ENCODE measurements at places on chromosomes 4 and X. TPM values are rescaled to one million over a fixed set of nuclear protein-coding genes. Genes with fewer than 3 reads are reported as not detected.
A peak's percentile ranks its signal among the peaks of the same experiment; 100 is the strongest.

Gene KDR
- 14.4 TPM for total RNA-seq

Gene ANTXR2
- 16.4 TPM for total RNA-seq

Gene PPEF1
- total RNA-seq: 1.3 TPM

Gene PABPC4L
- 6.4 TPM for total RNA-seq

Gene FAT4
- total RNA-seq: 0.22 TPM

Gene CXCL8
- total RNA-seq: not detected

Gene HSFX3
- total RNA-seq: not detected

Gene MAGEA2
- total RNA-seq: not detected

DNA sequence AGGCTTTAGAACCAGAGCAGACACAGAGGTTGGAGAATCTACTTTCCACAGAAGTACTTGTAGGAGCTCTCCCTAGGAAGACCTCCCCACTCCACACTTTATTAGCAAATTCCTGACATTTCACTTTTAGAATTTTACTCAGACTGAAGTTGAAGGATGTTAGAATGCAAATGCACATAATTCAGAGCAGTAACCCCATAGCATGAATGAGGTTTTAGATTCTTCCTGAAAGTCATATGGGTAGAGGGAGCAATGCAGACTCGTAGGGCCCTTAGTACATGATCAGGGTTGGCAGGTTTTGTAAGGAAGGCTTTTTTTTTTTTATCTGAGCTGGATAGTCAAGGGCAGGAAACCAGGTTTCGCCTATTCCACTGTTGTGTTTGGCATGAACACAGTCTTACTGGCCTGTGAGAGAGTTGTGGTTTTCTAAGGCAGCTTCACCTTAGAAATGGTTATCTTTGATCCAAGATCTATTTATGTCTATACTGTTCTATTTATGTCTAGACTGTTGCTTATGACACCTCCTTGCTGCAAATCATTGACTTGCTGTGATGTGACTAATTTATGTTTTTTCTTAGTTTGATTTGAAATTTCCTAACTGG lies 48.9 kb downstream of the SPATA18 start:
- no peaks in the 10 kb centered on the region for H3K4me1 ChIP-seq
- H3K4me3 ChIP-seq: no peak overlapping the region
- no peak for DNase-seq

DNA sequence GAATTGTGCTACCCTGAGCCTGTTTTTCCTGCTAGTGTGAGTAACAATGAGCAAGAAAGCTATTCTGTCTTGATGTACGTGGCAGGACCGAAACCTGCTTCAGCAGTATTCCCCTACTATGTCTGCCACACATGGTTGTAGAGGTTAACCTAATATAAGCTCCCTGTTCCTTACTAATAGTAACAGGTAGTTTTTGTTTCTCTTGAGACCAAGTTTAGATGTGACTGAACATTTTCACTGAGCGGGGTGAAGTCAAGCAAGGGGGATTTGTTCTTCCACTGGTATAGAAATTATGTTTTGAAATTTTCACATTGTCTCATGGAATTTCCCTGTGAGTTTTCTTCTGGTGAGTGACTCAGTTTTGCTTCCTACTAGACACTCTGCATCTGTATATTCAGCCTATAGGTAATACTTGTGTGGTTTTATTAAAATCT lies 37.3 kb downstream of the RRAGB start:
- H3K27ac ChIP-seq: no peak overlapping the region
- H3K4me3 ChIP-seq: no peak overlapping the region
- no peaks in the 10 kb centered on the region for H3K4me1 ChIP-seq
- DNase-seq: no peak
- H3K36me3 ChIP-seq: peaks cover 77% of the 10 kb centered on the region
- H3K27me3 ChIP-seq: no peaks in the 10 kb centered on the region

DNA sequence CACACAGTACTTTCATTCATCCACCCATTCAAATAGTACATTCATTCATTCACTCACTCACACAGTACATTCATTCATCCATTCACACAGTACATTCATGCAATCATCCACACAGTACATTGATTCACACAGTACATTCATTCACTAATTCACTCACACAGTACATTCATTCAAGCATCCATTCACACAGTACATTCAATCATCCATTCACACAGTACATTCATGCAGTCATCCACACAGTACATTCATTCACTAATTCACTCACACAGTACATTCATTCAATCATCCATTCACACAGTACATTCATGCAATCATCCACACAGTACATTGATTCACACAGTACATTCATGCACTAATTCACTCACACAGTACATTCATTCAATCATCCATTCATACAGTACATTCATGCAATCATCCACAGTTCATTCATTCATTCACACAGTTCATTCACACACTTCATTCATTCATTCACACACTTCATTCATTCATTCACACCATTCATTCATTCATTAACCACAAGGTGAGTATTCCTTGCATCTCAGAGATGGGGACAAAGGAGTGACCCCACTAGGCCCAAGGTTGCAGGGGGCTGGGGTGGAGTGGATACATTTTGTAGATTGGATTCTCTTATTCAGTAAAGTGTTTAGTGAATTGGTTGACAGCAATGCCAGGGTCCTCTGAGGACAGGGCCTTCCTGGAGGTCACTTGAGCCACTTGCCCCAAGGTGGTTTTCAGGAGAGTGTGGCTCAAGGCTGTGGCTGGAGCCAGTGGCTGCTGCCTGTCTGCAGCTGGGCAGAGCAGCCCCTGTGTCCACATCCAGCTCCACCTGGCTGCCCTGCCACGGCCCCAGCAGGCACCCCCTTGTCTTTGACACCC lies 4.3 kb upstream of the SPON2 start:
- no peak overlapping the region for H3K4me3 ChIP-seq
- no peak overlapping the region for H3K27ac ChIP-seq
- H3K36me3 ChIP-seq: no peaks in the 10 kb centered on the region
- H3K4me1 ChIP-seq: no peaks in the 10 kb centered on the region
- DNase-seq: no peak

DNA sequence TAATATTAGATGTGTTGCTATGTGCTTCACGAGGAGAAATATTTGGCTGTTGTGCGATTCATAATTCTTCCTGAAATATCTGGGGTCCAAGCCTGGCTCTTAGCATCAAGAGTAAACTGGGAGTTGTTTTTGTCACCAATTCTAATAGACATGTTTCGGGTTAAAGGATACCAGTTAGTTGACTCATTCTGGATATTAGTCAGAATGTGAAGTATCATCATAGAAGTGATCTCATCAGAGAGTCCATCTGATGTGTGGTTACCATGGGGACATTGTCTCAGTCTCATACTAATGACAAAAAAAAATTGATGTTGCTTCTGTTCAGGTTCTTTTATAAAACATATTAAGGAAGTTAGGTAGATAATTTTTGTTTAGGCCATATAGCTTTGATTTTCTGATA lies 57.2 kb upstream of the MTMR1 start:
- H3K36me3 ChIP-seq: no peaks in the 10 kb centered on the region
- H3K4me3 ChIP-seq: no peak overlapping the region
- H3K4me1 ChIP-seq: no peaks in the 10 kb centered on the region
- H3K27me3 ChIP-seq: no peaks in the 10 kb centered on the region

GRCh38 chrX:115913575-115913974 lies 257.0 kb upstream of the AGTR2 start:
- H3K4me3 ChIP-seq: no peak overlapping the region
- no peaks in the 10 kb centered on the region for H3K4me1 ChIP-seq
- H3K27ac ChIP-seq: no peak overlapping the region
- H3K36me3 ChIP-seq: no peaks in the 10 kb centered on the region
- DNase-seq: no peak

DNA sequence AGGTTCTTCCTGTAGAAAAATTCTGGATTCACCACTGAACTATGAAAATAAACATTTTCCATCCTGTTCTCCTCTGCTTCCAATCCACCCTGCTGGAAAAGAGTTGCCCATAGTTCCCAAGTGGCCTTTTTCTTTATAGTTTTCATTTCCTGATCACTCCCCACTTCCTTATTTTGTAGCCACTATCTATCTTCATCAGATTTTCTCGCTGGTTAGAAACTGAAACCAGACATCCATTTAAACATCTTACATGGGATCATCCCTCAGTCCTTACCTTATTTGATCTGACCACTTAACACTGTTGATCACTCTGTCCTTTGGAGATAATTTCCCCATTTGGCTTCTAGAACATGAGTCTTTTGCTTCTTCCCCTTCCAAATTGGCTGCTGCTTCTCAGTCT lies 42.2 kb upstream of the SCOC start:
- H3K27ac ChIP-seq: no peak overlapping the region
- H3K4me3 ChIP-seq: no peak overlapping the region

- H3K27me3 ChIP-seq: no peaks in the 10 kb centered on the region
- H3K4me3 ChIP-seq: no peak overlapping the region
- DNase-seq: no peak
These were observed 21.2 kb downstream of the TRAM1L1 start for GRCh38 chr4:117063961-117064696.

GRCh38 chr4:180057891-180058671 lies 2185.1 kb upstream of the TENM3 start:
- H3K4me3 ChIP-seq: peak overlapping the region; percentile 93
- peaks cover 23% of the 10 kb centered on the region for H3K27me3 ChIP-seq
- H3K27ac ChIP-seq: no peak overlapping the region
- no peaks in the 10 kb centered on the region for H3K4me1 ChIP-seq
